HS-5 (cell line): ENCODE measurements at places on chromosomes 12 and 14.

DNA sequence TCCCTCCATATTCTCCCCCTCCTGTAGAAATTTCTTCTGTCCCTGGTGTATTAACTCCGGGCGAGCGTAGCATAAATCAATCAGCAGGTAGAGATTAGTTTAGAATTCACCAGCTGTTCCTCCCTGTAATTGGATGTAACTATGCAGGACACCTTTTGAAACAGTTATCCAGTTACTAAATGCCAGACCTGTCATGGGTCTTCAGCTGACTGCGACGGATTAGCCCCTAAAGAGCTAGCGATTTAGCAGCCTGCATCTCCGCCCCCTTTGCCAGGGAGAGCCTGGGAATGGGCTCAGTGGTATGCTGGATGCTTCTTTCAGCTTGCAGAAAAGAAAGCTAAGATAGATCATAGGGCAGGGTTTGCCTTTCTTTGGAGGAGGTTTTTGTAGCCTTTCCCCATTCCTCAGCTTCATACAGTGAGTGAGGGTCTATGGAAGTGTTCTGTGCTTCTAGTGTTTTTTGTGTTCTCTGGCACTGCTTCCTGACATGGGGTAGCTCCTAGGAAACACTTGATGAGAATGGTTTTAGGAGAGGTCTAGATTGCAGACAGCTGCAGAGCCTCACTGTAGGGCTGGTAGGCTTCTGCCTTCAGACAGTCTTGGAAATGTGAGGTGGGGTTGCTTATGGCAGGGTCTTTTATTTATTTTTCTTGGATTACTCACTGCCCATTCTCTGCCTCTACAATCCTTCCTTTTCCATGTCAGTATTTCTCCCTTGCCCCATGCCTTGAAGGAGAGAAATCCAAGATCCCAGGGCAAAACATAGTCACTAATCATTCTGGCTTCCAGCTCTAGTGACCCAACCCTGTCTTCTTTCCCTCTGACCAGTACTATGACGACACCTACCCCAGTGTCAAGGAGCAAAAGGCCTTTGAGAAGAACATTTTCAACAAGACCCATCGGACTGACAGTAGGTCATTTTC is 16.7 kb downstream of the COPZ1 start:
- no peak for DNase-seq

GRCh38 chr12:30850684-30851083 is 75.9 kb upstream of the TSPAN11 start:
- no peak for DNase-seq

DNA sequence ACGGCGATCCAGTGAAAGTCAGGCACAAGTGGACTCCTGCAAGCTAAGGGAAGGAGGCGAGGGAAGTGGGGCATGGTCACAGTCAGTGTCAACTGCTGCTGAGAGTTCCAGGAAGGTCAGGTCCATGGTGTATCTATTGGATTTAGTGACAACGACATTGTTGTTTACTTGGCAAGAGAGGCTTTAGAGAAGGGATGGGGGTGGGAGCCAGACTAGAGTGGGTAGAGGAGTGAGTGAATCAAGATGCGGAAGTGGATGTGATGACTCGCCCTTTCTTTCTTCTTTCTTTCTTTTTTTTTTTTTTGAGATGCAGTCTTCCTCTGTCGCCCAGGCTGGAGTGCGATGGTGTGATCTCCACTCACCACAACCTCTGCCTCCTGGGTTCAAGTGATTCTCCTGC is 12.5 kb downstream of the P2RX7 start:
- no peak for DNase-seq

- DNase-seq, result no peak
Observed at GRCh38 chr12:121712461-121713256, at the start of gene TMEM120B. TMEM120B (plus strand) TSS chr12:121712752; CDS start chr12:121712896, 144 bp downstream.

DNA sequence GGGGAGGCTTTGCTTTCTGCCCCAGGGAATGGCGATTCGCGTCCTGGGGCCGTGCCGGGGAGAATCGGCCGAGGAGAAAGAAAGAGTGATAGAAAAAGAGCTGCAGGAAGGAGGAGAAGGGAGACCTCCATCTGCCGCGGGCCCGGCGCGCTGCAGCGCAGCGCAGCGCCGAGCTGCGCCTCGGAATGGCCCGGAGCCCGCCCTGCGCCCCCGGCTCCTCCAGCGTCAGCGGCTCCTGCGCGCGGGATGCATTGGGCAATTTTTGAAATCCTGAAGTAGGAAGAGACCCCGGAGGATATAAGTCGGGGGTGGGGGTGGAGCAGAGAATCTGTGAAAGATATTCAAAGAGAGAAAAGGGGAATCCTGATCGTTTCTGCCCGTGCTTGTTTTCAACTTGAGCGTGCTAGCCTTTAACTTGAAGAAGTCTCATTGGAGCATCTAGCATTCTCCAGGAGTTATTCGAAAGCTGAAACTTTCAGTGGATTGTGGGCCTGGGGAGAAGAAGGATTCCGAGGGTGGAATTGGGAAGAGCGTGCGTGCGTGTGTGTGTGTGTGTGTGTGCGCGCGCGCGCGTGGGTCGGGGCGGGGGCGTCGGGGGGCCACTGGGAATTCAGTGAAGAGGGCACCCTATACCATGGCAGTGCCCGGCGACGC is 441 bp downstream of the PDE3A start:
- no peak for DNase-seq

- no peak for DNase-seq
Observed at GRCh38 chr14:30580616-30581282, 21.8 kb downstream of the G2E3 start.

DNA sequence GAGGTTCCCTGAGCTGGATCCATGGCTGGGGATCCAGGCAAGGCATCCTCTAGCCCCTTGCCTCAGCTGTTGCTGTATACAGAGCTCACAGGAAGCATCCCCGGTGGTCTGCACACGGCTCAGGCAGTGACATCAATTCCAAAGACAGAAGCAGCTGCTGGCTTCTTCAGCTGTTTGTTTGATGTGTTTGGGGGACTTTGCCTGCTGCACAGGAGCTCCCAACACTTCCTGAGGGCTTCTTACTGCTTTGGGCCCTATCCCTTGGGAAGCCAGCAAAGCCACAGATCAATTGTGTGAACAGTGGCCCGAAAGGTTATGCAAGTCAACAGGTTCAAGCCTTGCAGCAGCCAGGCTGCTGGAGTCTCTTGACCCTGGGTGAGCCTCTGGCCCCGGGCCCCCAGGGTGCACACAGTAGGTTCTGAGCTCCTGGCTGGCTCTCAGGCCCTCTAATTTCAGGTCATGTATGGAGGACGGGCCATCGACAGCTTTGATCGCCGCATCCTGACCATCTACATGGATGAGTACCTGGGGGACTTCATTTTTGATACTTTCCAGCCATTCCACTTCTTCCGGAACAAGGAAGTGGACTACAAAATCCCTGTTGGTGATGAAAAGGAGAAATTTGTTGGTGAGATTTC is 42.6 kb downstream of the CCDC92 start:
- DNase-seq, result no peak

GRCh38 chr14:75578786-75579337 is 442 bp downstream of the FLVCR2 start:
- DNase-seq, result no peak
